NCI-H1930 (cell line): ENCODE measurements at places on chromosomes 6 and 20.

GRCh38 chr6:115468272-115469005 lies 592.3 kb downstream of the FRK start:
- no peak for DNase-seq

GRCh38 chr20:35575958-35576357 lies 34.1 kb downstream of the ERGIC3 start:
- DNase-seq, result no peak

GRCh38 chr6:27139756-27140579 lies 107.5 kb upstream of the PRSS16 start:
- no peak for DNase-seq

- DNase-seq, result no peak
Observed at GRCh38 chr6:84508981-84509380, 255.4 kb downstream of the TBX18 start.

GRCh38 chr20:47609001-47609400 lies 107.3 kb downstream of the NCOA3 start:
- no peak for DNase-seq

DNA sequence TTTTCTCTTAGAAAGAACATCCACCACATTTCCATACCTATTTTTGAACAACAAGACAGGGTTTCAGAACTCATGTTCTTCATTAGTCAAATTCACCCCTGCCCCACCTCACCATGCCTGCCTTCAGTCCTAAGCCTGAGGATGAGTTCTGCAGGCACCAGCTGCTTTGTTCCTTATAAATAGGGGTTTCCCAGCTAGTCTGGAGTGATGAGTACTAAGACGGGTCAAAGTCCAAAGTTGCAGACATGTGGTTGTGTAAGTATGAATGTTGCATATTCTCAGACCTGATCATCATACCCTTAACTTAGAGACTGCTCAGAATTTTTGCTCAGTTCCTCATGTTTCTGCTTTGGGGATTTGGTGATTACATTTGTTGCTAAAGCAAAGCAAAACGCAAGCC lies 257.7 kb upstream of the CDYL start:
- DNase-seq, result no peak

DNA sequence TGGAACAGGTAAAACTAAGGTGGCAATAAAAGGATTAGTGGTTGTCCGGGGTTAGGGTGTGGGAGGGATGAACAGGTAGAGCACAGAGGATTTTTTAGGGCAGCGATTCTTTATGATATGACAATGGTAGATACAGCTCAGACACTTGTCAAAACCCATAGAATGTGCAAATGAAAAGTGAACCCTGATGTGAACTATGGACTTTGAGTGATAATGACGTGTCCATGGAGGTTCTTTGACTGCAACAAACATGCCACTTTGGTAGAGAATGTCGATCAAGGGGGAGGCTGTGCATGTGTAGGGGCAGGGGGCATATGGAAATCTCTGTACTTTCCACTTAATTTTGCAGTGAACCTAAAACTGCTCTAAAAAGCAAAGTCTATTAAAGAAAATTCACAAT lies 100.7 kb downstream of the LAMP5 start:
- no peak for DNase-seq

- no peak for DNase-seq
Observed at GRCh38 chr20:54305421-54305820, 97.5 kb downstream of the PFDN4 start.

DNA sequence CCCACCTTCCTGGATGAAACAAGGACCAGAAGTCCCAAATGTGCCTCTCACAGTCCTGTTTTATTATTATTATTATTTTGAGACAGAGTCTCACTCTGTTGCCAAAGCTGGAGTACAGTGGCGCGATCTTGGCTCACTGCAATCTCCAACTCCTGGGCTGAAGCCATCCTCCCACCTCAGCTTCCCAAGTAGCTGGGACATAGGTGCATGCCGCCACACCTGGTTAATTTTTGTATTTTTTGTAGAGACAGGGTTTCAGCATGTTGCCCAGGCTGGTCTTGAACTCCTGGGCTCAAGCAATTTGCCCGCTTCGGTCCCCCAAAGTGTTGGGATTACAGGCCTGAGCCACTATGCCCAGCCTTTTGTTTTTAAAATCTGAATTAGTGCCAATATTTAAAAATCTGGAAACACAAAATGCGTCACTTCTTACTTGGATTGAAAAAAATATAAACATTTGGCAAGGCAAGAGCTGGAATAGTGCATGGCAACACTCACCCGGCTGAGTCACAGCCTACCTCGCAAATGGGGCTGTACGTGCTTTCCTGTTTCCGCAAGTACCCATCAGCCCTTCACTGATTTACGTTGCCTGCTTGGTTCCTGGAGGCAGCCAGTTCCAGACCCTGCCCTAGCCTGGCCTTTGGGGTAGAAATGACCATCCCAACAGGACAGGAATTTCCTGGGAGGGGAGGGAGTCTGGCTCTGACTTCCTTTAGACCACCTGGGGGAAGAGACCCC lies 6.3 kb downstream of the SDCBP2 start:
- DNase-seq, result no peak

DNA sequence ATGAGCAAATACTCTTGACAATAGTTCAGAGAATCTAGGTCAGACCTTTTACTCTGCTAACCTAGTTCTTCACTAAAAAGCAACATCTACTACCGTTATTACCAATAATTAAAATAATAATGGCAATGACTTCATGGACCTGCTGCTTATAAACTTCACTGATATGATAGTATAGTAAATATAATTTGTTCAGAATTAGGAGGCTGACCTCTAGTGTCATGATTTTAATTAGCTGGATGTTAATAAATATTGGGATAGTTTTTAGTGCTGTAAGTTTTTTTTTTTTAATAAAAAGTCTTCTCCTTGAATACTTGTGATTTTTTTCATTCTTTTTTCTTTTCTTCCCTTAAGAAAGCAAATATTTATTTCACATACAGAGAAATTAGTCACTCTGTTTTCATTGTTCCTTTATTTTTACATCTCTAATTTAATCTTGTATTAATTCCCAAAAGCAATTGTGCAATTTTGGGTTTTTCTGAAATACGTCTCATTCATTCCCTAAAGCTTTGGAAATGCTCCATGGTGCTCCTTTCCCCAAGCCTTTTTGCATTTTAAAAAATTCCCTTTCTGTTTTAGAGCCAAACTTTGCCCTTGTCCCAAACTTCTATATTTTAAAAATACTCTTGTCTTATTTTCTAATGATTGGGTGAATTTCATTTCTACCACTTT lies 46.6 kb upstream of the UST start:
- no peak for DNase-seq

DNA sequence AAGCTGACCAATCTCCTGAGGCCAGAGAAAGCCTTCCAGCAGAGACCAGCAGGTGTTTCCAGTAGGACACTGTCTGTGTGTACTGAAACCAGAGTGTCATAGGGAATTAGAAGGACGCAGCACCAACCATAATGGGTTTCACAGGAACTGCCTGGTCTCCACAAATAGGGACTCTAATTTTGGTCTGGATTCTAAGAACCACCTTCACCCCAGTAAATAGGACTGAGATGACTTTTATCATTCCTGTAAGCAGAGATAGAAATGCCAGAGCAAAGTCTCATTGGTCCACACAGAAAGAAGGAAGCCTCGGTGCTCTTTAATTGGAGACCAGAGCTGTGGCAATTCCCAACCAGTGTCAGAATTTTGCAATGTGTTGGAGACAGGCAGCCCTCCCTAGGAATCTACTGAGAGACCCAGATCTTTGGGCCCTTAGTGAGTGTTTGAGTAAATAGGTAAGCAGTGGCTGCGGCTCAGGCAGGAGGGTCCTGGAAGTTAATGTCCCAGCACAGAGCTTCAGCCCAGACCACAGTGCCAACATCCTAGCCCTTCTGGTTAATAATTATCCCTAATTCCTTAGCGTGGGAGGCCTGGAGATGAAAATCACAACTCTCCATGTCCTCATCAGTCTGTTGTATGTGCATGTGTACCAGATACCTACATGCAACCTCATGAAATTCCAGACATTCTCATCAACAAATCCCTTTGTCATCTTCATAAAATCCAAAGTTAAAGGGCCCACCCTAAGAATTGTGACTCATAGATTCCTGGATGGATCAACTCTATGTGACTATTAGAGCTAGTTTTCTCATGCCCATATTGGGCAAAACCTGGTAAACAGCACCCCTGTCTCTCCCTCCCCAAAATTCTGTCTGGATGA lies 81.2 kb downstream of the UNC5CL start:
- no peak for DNase-seq

GRCh38 chr6:47307362-47308197 lies 2.1 kb downstream of the TNFRSF21 start:
- DNase-seq, result no peak

GRCh38 chr20:63267691-63268090 lies 4.9 kb upstream of the ARFGAP1 start:
- no peak for DNase-seq

GRCh38 chr6:137045222-137045789 lies 541 bp upstream of the IL20RA start:
- no peak for DNase-seq

GRCh38 chr6:162560891-162561290 lies 166.7 kb downstream of the PRKN start:
- no peak for DNase-seq

GRCh38 chr6:145745861-145746260 lies 10.5 kb upstream of the EPM2A start:
- no peak for DNase-seq

DNA sequence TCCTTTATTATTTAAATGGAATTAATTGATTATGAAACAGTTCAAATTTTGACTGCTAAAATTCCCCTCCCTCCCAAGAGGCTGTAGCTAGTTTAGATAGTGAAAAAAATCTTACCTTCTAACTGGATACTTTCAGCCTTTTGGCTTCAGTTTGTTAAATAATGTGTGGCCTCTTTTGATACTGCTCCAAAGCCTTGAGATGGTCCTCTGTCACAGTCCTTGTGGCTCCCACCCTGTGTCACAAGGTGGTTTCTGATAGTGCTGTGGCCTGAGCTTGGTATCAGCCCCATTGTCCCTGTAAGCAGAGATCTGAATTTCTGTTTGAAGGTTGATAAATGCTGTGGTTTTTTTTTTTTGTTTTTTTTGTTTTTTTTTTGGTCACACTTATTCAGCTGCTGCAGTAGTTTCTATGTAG lies 20.8 kb downstream of the PANK2 start:
- DNase-seq, result no peak

DNA sequence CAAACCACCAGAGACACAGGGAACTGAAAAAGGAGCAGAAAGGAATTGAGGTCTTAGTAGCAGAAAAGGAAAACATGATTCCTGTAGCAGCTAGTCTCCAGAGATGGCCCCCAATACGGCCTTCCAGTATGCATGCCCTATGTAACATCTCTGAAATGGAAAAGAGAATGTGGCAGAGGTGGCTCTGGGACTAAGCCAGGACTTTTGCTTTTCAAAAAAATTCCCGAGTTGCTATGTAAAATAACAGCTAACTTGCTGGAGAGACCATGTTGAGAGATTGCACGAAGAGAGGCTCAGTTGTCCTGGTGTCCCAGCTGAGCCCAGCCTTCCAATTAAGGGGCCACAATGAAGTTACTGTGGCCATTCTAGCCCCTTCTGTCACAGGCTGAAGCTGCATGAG lies 27.7 kb downstream of the IL20RA start:
- no peak for DNase-seq

DNA sequence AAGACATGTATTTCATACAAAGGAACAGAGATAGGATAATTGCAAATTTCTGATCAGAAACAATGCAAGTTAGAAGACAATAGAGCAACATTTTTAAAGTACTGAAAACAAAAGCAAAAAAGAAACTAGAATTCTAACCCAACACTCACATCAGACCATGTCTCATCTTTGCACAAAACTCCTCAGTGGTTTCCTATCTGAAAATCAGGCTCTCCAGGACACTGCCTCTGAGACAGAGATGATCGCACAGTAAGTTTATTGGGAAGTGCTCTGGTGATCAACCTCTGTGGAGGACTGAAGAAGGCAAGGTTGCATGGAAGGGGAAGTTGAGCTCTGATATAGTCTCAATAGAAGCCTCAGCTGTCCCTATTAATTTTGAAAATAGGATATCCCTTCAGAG lies 2.3 kb upstream of the TTBK1 start:
- DNase-seq, result no peak
